A375 (cell line): ENCODE measurements at places on chromosomes 6 and 20. TPM values are rescaled to one million over a fixed set of nuclear protein-coding genes. Genes with fewer than 3 reads are reported as not detected.

Gene R3HDML
- total RNA-seq, result not detected in 2 replicates

Gene MICB
- total RNA-seq, result 6.1 and 7.0 TPM in 2 replicates

Gene ZSCAN16
- 3.8 and 5.2 TPM in 2 replicates for total RNA-seq

Gene LTB
- total RNA-seq, result not detected in 2 replicates

Gene SFT2D1
- total RNA-seq, result 38.2 TPM in 2 replicates

Gene SPACA1
- total RNA-seq, result not detected in 2 replicates

Gene RIPPLY2
- total RNA-seq, result 0.11 TPM in 1 of 2 replicates, not detected in the other

Gene UFL1
- 7.3 and 9.2 TPM in 2 replicates for total RNA-seq

Gene SRSF12
- total RNA-seq, result 0.04 and 0.05 TPM in 2 replicates
